Activated T-cell treated with anti-CD3 and anti-CD28 coated beads for 4 hours (primary cell): ENCODE measurements at places on chromosomes 4 and X.

GRCh38 chr4:89788206-89789072 is 48.5 kb downstream of the SNCA start:
- DNase-seq, result no peak

DNA sequence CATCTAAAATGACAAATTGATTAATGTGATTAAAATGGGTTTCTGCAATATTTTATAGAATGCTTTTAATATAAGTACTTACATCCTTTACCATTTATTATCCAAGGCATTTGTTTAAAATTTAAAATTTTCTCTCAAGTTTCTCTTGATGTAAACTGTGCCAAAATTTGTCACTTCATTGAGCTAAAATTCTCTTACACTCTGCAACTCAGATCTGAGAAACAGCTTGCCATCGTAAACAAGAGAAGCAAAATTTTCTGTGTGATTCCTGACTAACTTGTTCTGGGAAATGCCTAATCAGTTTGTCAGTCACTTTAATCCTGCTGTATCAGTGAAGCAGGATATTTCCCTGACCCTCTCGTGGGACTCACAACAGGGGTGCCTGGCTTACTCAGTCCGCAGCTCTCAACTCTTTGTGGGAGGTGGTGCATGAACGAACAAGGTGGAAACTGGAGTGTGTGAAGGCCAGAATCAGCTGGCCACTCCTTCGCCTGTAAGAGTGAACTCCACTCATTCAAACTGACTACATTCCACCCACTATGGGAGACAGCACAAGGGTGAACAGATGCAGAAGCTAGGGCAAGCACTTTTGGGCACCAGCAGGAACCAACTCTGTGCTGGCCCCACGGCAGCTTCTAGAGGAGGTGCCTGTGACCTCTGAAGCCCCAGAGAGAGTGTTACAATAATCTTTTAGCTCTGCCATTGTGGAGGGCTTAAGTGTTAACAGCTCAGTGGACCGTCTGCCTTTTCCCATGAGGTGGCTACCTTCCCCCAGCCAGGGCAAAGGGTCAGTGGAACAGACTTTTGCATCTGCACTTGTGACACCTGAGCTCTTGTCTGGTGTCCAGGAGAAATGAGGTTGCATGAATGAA is 349.4 kb downstream of the FAT4 start:
- DNase-seq, result no peak

DNA sequence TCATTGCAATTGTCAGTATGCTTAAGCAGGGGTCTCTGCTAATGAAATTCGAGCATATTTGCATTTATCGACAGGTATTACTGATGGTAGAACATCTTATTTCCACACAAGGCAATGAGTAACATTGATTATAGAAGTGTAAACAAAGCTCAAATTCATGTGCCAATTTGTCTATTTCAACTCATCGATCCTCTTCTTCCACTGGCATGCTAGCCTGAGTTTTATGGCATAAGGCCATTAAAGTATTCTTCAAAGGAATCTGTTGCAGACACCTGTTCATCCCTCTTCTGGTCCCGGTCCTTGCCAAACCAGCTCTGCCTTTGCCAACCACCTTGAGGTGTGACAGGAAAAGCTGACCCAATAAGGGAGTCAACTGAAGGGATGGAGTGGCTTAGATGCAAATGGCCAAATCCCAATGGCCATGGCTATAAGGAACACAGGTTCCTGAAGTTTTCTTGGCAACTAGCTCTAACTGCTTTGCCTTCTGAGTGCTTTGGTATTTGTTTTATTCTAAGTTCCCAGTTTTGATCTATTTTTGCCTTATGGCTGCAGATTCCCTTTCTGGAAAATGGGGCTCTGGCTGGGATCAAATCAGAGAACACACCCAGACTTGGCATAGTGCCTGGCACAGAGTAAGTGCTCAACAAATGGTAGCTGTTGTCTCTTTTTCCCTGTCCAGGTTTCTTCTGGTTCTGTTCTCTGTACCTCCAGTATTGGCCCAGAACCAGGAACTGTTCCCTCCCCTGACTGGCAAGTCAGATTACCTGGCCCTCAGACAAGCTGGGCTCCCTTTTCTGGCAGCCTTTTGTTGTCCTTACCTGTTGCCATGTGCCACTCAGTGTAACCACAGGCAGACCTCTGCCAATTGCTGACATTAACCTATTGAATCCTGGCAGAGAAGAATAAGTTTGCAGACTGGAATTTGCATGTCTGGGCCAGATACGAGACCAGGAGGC is 63.1 kb downstream of the RTL9 start:
- no peak for DNase-seq

DNA sequence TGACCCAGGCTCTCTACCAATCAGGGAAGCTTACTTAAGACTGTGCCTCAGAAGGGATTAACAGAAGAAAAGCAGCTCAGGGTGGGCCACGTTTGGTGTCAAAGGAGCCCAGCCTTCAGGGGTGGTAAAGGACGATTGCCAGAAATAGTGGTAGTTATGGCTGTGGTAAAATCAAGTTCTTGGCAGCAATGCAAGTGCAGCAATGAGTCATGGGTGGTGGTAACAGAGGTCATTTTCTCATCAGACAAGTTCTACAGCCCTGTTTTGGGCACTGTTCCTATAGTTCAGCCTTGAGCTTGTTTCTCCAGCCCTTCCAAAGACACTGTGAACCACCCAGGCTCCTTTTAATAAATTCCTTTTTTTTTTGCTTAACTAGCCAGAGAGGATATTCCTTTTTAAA is 120.3 kb downstream of the EFHC2 start:
- no peak for DNase-seq

DNA sequence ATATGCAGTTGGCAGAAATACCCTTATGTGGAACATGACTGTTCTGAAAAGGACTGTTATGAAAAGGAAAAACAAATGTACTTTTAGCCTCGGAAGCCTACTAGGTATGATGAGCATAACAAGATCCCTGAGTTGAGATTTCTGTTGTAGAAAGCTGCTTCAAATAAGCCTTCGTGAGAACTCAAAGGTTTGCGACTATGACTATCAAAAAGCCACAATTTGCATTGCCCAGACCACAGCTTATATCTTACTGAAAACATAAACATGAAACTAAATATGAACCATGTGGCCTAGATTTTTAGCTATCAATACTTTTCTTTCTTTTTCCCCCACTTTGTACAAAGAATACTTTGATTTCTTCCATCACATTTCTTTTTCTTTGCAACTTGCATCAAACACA is 398.2 kb upstream of the LCORL start:
- DNase-seq, result no peak

DNA sequence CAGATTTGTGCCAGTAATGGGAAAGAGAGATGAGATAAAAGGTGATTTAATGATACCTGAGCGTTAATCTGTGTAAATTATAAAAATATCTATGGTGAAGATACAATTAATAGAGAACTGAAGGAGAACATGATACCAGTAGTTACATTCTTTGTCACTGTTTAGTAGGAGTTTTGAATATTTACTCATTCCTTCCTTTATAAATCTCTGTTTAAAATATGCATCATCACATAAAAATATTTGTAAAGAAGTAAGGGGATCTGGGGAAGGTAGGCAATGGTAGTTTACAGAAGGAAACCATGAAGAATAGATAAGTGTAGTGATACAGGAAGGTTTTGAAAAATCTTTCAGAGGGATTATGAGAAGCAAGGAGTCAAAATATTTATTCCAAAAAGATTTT is 190.6 kb upstream of the PCDH18 start:
- no peak for DNase-seq

DNA sequence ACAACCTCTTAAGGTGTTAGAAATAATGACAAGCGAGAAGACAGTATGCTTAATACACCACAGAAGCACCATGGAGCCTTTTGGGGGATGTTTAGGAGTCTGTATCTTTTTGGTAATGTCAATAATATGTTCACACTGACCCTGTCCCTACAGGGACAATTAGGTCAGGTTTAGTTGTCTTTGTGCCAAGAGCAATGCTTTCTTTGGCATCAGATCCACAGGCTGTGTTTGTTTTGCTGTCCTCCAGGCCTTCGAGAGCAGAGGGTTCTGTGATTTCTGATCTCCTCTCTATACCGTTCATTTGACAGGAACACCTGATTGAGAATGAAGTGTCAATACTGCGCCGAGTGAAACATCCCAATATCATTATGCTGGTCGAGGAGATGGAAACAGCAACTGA is 153.8 kb downstream of the DCLK2 start:
- no peak for DNase-seq

- no peak for DNase-seq
Observed at GRCh38 chr4:121913667-121914066, 38.2 kb downstream of the TRPC3 start.

DNA sequence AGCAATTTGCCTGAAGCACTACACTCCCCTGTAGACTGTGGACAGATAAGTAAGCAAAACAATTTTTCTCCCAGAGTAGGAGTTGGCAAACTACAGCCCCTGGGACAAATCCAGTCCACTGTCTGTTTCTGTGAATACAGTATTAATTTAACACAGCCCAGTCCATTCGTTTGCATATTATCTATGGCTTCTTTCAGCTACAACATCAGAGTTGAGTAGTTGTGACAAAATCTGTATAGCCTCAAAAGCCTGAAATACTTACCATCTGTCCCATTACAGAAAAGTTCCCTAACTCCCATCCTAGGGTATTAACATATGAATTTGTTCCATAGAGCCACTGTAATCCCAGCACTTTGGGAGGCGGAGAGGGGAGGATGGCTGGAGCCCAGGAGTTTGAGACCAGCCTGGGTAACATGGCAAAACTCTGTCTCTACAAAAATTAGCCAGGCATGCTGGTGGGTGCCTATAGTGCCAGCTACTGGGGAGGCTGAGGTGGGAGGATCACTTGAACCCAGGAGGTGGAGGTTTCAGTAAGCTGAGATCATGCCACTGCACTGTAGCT is 53.0 kb downstream of the AMELX start:
- DNase-seq, result no peak

DNA sequence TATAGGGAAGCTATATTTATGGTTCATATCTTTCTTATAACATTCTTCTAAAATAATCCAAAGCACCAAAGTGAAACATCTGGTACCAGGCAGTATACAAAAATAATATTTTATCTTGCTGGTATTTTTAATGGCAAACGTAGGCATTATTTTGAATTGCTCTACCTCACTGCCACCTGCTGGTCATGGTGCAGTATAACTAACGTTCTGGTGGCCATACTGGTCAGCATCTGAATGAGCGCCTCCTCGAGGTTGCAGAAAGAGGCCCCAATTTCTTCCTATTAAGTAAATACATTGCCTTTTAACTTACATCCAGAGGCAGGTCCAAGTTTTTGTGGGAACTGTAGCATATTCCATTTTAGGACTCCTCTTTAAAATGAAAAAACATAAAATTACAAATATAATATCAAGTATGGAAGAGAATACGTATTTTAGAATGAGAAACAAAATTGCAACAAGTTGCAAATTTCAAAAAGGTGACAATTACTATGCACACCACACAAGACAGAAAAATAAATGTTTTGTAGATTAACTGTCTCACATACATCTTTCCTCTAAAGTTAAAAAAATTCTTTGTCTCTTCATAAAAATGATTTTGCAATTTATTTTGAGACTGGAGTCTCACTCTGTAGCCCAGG is 22.9 kb upstream of the CWH43 start:
- peak; percentile 71 for DNase-seq

- DNase-seq, result no peak
Observed at GRCh38 chr4:53371843-53372521, 5.5 kb upstream of the FIP1L1 start.

DNA sequence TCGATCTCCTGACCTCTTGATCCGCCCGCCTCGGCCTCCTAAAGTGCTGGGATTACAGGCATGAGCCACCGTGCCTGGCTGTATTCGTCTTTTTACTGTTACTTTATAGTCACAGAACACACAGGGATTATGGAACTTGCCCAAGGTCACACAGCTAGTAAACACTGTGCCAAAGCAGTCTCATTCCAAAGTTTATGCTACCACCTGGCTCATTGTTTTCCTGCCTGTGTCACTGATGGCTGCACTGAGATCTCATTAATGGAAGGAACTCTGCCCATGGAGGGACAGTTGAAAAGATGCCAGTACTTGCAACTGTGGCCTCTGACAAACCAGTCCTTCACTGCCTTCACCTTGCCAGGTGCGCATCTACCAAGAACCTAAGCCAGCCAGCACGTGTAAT is 517.7 kb downstream of the BCOR start:
- DNase-seq, result no peak

DNA sequence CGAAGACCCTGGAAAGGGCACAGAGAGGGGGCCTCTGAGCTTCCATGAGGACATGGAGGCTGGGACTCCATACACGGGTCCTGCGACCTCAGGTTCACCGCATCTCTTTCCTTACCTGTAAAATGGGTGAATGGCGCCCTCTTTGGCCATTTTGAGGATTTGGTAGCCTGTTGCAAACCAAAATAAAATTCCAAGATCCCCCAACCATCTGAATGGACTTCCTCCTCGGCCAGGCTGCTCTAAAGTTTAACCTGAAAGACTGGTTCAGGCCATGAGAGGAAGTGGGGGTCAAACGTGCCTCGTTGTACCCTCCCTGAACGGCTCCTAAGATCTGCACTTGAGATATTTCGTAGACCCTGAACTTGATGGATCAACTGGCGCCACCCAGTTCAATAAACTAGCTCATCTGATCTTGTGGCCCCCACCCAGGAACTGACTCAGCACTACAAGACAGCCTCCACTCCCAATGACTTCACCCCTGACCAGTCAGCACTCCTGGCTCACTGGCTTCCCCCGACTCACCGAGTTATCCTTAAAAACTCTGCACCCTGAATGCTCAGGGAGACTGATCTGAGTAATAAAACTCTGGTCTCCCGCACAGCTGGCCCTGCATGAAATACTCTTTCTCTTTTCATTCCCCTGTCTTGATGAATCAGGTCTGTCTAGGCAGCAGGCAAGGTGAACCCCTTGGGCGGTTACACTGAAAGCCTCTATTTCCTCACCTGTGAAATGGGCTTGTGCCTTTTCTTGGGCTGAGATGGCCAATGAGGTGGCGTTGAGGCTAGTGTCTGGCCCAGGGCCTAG is 32.9 kb upstream of the GPR78 start:
- no peak for DNase-seq

GRCh38 chr4:47465004-47465403 is 1.5 kb upstream of the COMMD8 start:
- DNase-seq, result no peak

- no peak for DNase-seq
Observed at GRCh38 chr4:88812420-88812819, 114.8 kb upstream of the NAP1L5 start.
